BJ (cell line): ENCODE measurements at places on chromosomes 13 and 19. TPM values are rescaled to one million over a fixed set of nuclear protein-coding genes. Genes with fewer than 3 reads are reported as not detected.

DNA sequence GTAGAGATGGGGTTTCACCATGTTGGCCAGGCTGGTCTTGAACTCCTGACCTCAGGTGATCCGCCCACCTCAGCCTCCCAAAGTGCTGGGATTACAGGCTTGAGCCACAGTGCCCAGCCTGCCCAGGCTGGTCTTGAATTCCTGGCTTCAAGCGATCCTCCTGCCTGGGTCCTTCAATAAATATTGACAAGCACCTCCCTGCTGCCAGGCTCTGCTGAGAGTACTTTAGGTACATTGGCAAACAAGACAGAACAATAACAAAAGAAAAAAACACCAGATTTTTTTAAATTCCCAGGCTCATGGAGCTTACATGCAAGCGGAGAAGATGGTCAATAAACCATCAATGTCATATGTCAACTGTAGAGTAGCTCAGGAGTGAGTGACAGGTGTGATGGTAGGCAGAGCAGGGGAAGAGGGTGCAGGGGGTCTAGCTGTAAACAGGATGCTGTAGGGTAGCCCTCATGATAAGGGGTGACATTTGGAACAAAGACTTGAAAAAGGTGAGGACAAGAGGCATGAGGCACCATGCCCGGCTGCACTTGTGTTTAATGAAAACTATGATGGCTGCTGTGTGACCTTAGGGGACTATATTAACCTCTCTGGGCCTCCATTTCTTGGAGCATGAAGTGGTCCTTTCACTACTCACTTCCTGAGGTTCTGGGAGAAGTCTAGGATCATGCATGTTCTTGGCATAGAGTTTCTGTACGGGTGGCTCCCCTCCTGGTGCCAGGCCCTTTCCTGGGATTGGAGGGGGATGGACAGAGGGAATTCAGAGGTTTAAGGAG, 19.6 kb downstream of the SULT2B1 start:
- no peak for DNase-seq

DNA sequence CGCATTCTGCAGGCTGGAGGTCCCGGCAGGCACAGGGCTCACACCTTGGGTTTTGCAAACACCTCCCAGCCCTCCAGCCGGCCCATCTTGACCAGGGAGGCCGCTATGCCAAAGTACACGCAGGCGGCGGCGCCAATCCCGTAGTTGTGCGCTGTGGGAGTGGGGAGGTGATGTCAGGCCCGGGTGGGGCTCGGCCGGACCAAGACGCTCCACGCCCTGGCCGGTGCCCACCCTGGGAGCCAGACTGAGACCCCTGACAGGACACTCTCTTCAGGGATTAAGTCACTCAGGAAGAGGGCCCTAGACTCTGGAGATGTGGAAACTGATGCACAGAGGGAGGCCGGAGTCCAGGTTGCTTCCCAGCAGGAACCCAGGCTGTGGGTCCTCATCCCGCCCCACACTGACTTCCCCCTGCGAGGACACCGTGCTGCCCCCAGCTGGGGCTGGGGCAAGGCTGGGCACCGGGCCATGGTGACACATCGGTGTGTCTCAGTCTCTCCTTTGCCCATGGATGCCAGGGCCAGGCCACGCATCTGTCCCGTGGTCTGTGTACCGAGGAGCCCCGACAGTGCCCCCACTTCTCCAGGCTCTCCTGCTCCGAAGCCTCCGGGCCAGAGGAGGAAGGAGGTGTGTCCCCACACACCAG, 8.8 kb downstream of the NDUFA11 start:
- no peak for DNase-seq

- DNase-seq, result no peak
Measured at GRCh38 chr19:7492558-7492957, 3.7 kb upstream of the PEX11G start.

DNA sequence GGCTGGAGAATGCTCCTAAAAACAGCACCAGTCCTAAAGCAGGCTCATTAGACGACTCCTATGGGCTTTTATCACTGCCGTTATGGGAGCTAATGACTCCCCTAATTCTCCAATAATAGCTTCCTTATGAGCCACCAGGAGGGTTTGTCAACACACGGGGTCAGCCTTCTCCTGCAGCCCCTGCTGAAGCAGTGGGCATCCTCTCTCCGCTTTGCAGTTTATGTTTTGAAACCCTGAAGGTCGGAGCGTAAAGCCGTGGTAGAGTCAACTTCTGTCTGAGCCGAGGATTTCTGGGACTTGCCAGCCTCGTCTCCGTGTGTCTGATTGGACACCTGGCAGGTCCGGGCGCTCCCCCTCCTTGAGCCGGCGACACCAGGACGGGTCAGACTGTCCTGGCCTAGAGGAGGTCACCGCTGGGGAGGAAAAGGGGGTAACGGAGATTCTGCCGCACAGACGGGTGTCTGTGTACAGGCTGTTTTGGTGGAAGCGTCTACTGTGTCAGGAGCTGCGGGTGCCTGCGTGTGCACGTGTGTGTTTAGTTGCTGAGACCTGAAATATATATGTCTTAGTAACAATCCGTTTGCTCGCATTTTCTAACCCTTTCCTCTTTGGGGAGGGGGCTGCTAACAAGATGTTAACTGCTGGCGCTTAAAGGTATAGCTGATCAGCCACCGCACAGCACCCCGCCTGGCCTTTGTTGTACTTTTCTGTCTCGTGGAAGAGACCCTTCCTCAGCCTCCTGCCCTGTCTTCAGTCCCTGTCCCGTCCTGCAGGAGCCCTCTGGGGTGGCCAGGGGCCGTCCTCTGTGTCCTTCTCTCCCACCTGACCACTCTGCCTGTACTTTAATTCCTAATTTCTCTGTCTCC, 1.9 kb downstream of the KDM4B start:
- DNase-seq, result no peak

GRCh38 chr13:28286263-28286662, 147.9 kb downstream of the PAN3 start:
- no peak for DNase-seq

- no peak for DNase-seq
Measured at GRCh38 chr19:7349231-7349591, 474 bp downstream of the ARHGEF18 start.

DNA sequence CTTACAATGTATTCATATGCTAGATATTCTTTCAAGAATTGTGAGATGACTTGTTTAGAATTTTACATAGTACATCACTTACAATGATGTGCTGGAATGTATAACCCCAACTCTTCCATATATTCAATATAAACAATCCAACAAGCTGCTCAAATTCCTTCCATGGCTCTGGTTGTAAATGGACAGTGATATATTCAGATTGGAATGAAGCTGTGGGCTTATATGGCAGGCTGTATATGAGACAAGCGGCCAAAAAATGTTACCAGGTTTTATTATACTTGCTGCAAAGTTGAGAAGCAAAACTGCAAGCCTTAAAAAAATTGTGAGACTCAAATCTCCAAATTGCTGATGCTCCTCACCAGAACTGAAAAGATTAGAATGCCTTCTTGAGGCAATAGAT, 83.6 kb upstream of the KLF12 start:
- DNase-seq, result no peak

DNA sequence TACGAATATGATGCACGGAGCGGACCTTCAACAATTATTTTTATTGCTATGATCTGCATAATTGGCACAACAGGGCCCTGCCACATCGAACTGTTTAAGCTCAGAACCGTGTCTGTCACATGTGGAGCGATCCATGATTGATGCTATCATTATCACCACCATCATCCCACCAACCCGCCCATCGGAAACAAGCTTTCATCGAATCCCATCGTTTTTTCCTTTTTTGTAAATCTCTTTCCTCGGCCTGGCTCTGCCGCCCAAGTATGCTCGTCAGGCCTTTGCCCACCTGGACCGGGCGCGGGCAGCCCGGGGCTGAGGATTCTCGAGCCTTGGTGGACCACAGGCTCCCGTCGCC, 533 bp upstream of the DCAF15 start:
- DNase-seq, result no peak

- DNase-seq, result no peak
Measured at GRCh38 chr13:45748941-45749759, 47.0 kb downstream of the CBY2 start.

- DNase-seq, result no peak
Measured at GRCh38 chr19:43406297-43406696, 8.4 kb upstream of the TEX101 start.

DNA sequence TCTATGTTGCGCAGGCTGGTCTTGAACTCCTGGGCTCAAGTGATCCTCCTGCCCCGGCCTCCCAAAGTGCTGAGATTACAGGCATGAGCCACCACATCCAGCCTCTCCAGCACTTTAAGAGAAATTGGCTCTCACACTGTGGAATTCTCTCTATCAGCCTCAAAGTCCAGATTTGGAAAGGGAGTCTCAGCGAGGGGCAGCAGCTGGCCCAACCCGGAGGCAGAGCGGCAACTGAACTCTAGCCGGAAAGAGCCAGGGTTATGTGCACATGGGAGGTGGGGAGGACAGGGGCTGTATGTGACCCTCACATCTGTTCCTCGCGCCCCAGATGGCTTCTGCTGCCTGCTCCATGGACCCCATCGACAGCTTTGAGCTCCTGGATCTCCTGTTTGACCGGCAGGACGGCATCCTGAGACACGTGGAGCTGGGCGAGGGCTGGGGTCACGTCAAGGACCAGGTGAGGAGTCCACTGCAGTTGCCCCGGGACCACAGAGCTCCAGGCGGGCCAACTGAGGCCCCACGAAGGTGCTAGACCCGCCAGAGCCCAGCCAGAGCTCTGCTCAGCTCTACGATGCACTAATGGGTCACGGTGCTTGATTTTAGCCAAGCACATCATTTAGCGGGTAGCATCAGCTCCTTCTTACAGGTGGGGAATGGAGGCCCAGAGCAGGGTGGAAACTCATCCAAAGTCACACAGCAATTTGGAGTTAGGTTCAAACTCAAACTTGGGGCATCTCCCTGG, 1.3 kb downstream of the CREB3L3 start:
- DNase-seq, result no peak

GRCh38 chr19:57280962-57281400, 696 bp downstream of the ZNF460 start:
- DNase-seq, result no peak

- DNase-seq, result no peak
Measured at GRCh38 chr13:49777746-49778614, 14.5 kb downstream of the KPNA3 start.

- no peak for DNase-seq
Measured at GRCh38 chr13:113978741-113979481, 5.0 kb upstream of the C13orf46 start.

DCT gene
- 0.07 TPM in 1 of 2 replicates, not detected in the other for polyA plus RNA-seq

FCGBP gene
- polyA plus RNA-seq, result 0.01 TPM in 1 of 2 replicates, not detected in the other

MAP3K10 gene
- polyA plus RNA-seq, result 3.6 and 3.7 TPM in 2 replicates

CEACAM4 gene
- polyA plus RNA-seq, result not detected in 2 replicates
